ENCODE measurements at places on chromosomes 12 and 14.
A peak's percentile ranks its signal among the peaks of the same experiment; 100 is the strongest.

DNA sequence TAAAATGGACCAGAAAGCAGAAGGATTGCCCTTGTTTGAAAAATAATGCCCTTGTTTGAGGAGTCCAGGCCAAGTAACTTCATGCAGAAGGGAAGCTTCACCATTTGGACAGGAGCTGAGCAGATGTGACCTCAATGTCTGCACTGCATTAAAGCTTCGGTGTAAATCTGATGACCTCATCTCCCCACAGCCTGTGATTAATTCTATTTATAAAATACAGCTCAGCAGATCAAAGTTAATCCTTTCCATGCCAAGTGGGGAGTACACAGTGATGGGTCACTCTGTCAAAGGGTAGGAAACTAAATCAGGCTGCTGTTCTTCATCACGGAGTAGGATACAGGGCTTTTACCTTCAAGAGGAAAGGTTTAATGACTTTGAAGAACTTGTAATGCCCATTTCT, 533.7 kb downstream of the RPS29 start:
- DNase-seq = peak; percentile 49

- no peak for DNase-seq
Measured at GRCh38 chr14:104085889-104086201, 345 bp downstream of the ASPG start.

DNA sequence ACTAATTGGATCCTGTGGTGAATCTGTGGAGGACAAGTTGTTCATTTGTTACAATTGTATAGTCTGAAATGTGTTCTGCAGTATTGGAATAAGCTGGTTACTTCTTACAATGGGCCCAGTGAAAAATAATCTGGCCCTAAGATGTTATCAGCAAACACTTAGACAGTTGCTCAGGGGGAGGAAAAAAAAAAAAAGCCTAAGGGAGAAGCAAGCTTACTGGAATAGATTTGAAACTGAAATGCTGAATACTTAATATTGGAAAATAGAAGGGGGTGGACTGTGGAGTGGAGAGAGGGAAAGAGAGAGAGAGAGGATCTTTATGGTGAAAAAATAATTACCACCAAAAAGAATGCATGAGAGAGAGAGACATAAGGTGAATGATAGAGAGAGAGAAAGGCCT, 4.0 kb downstream of the FOXG1 start:
- no peak for DNase-seq

GRCh38 chr12:30211743-30212142, 428.0 kb upstream of the TMTC1 start:
- DNase-seq = no peak

DNA sequence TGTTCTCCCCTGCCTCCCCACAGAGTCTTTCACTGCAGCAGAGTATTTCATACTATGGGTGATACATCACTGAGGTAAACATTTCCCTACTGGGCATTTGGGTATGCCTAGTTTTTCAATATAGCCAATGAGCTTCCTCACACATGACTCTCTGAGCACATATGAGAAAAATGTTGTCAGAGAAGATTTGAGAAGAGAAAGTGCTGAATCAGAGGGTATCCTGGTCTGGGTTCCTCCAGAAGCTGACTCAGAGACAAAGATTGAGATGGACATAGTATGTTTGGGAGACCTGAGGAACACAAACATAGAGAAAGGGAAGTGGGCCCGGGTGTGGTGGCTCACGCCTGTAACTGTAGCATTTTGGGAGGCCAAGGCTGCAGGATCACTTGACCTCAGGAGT, 12.6 kb downstream of the SLC8B1 start:
- DNase-seq = no peak

DNA sequence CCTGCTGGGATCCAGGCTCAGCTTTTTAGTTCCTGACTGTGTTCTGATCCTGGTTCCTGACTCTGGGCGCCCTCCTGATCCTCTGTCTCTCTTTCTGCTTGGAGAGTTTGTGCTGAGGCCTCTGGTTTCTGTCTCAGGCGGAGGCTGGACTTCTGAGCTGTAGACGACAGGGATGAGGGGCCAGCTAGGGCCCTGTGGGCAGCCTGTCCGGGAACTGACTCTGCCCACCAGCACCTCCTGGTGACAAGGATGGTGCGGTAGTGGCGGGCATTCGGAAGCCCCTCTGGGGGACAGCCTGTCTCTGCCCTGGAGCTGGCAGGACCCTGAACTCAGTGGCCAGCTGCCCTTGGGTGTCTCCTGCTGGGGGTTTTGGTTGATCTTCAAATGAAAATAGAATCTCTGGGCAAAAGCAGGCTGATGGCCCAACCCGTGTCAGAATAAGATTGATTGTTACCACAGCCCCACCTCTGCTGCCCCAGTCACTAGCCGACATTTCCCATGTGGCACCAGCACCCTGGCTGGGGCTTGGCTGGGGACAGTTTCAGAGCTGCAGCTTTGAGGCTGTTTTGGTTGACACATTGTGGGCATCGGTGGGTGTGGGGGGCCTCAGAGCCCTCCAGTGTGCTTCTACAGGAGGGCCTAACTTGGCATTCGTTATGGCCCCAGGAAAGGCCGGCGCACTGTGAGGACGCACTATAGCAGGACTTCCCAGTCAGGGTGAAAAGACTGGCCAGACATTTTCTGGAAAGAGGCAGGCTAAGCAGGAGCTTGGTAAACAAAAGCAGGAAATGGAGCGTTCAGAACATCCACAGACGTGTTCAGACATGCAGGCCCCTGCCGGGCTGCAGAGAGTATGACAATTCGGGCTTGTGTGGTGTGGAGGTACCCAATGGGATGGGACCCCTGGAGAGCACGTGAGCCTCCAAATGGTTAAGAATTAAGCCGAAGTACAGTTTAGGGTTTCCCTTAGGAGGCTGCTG, 16.2 kb downstream of the KRT80 start:
- no peak for DNase-seq

DNA sequence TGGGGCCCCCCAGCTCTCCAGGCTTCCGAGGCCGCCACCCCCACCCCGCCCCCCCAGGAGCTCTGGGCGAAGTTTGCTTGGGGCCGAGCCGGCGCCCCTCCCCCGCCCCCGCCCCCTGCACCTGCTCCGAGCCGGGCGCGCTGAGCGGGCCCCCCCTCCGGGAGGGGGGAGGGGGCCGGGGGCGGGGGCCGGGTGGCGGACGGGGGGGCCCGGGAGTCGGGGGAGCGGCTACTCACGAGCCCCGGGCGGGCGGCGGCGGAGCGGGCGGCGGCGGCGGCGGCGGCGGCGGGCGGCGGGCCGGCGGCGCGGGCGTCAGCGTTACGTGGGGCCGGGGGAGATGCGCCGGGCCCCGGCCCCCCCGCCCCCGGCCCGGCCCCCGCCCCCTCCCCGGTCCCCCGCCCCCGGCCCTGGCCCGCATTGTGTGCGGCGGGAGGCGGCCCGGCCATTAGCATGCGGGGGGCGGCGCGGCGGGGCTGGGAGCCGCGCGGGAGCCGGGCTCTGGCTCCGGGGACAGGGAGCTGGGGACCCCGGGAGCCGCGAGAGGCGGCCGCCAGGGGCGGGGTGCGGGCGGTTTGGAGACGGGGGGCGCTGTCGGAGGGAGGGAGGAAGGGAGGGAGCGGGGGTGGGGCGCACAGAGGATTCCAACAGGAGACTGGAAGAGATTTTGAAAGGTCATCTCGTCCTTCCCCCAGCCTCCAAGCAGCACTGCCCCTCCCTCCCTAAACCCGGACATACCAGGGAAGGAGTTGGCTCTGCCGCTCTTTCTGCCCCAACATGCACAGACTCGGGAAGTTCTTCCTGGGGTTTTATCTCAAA, at the start of gene ZNF219:
Gene ZNF219, minus strand, starts transcription at position 580 of the 816 bp plus-strand sequence. CDS start 5,064 bp downstream, outside the sequence.
- peak; percentile 80 for DNase-seq

DNA sequence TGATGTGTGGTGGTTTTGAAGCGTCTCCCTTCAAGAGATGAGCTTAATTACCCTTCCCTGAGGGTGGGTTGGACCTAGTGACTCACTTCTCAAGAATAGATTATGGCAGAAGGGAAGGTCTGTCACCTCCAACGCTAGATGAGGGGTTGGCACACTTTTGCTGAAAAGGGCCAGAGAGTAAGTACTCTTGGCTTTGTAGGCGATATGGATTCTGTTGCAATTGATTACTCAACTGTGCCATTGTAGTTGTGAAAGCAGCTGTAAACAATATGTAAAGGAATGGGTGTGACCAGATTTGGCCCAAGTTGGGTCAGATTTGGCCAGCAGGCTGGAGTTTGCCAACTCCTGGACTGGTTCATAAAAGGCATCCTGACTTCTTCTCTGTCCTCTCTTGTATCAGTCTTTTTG, 53.3 kb downstream of the SMIM41 start:
- no peak for DNase-seq

- no peak for DNase-seq
Measured at GRCh38 chr12:18861287-18861858, 123.5 kb downstream of the CAPZA3 start.

DNA sequence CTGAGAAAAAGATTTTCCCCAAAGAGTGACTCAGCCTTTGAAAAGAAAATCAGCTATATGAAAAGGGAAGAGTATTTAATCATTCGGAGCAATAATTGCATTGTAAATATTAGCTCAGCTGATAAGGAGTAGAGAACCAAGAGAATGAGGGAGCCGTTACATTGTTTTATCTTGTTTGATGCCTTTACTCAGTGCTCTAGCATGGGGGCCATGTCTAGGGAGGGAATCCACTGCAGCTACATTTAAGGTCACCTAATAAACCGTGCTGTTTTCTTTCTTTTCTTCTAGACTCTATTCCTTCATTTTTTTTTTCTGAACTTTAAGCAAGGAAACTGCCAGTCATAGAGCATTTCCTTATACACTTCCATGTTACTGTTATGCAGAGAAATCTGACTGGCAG, 447.0 kb downstream of the DIO2 start:
- DNase-seq = no peak

DNA sequence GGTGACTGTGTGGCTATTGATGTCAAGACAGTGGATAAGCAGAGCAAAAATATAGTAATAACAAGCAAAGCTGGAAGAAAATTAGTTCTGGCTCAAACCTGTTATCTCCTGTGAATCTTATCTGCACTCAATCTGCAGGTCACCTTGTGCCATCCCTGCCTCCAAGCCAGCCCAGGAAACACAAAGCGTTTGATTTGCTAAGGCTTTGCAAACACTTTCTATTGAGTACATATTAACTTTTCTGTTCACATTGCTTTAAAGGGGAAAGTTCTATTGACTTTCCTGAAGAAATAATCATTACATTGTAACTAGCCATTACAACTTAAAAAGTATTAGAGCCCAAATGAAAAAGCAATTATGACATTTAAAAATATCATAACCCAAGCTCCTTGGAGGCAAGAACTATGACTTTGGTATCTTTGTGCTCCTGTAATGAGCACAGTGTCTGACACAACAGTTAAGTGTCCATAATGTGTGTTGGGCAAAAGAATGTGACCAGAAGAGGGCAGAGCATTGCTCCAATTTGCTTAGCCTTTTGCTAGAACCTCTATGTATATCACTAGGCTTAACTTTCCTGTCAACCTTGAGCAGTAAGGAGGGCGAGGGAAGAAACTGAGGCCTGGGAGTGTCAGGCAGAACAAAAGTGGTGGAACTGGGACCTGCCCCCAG, 24.7 kb downstream of the SERPINA3 start:
- no peak for DNase-seq

- DNase-seq = no peak
Measured at GRCh38 chr14:71121711-71122110, 214.5 kb downstream of the PCNX1 start.
